Epithelial cell of proximal tubule (primary cell): ENCODE measurements at places on chromosomes 3 and 15. TPM values are rescaled to one million over a fixed set of nuclear protein-coding genes. Genes with fewer than 3 reads are reported as not detected.
A peak's percentile ranks its signal among the peaks of the same experiment; 100 is the strongest.

GOLGA6L7 gene
- total RNA-seq, result not detected in 2 replicates

SCAANT1 gene
- total RNA-seq, result not detected in 2 replicates

CNTN4 gene
- total RNA-seq, result 0.14 and 1.6 TPM in 2 replicates

GRCh38 chr15:47795864-47796263, 78.6 kb downstream of the SEMA6D start:
- no peak for DNase-seq

DNA sequence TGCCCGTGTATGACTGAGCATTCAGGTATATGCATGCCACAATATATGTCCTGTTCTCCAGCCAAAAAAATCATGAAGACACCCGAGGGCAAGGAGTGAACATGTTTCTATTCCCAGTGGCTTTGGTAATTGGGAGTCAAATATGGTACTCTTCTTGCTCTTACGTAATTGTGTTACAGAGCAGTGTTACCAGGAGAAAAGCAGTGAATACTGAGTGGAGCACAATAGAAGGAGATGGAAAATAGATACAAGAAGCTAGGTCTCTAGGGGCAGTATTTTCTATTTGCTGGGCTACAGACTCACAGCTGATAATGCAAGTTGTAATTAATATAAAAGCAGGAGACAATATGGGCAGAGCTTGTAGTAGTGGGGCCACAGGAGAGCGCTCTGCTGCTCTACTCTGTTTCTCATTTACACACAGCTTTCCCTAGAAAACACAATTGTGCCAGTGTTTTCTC, 13.2 kb downstream of the MEIS2 start:
- no peak for DNase-seq

- no peak for DNase-seq
Observed at GRCh38 chr3:191366675-191367074, 36.3 kb upstream of the UTS2B start.

- DNase-seq, result no peak
Observed at GRCh38 chr15:51067510-51067909, 27.2 kb downstream of the TNFAIP8L3 start.

DNA sequence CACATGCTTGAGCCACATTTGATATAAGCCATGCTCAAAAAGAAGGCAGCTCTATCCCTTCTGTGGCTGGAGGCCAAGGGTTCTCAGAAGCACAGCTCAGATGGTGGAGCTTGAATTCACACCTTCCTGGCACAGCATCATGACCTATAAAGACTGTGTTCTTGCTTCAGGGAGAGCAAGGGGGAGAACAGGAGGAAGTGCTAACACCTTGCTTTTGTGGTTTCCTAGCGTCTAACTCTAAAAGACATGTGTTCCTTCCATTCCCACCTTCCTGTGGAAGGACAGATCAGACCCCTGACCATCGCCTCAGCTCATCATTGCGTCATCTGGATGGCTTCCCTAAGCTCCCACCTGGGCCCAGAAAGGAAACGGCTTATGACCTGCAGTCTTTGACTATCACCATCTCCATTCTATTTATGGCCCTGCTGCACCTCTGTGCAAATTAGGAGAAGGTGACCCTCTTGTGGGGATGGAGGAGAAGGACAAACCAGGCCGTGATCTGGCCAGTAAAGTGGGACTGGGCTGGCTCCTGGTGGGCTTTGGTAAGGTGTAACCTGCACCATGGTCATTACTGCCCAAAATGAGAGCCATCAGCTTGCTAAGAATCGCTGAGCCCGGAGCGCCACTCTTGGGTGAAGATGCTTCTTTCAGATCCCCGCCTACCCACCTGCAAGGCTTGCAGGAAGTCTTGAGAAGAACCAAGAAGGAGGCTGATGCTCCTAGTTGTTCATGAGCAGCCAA, 128.5 kb downstream of the SERPINI1 start:
- DNase-seq, result no peak

- DNase-seq, result no peak
Observed at GRCh38 chr3:171183042-171183441, 156.5 kb upstream of the SLC2A2 start.

DNA sequence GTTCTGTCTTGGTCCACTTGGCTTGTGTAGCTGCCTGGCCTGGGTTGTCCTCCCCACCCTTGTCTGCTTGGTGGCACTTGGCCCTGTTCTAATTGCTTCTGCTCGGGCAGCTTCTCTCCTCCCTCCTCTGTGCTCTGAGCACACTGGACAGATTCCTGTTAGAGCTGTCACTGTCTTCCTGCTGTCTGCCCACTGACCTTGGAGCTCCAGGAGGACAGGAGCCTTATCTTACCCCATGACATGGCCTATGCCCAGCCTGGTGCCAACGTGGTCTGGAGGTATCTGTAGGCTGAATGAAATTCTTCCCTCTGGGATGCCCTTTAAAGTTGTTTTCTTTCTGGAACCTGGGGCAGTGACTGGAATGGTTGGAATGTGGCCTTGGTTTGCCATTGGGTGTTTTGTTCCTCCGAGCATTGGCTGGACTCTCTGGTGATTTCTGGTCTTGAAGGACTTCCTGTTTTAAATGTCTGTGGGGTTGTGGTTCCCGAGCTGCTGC, 94.1 kb downstream of the FAM43A start:
- peak; percentile 19 for DNase-seq

- DNase-seq, result no peak
Observed at GRCh38 chr3:154122552-154122911, 1.3 kb downstream of the ARHGEF26 start.

GRCh38 chr3:175484666-175485065, 625.5 kb downstream of the NAALADL2 start:
- DNase-seq, result no peak
